ENCODE measurements at places on chromosomes 7 and 10.

- DNase-seq: no peak
Measured at GRCh38 chr7:27210441-27211083, 10.7 kb upstream of the HOXA13 start.

DNA sequence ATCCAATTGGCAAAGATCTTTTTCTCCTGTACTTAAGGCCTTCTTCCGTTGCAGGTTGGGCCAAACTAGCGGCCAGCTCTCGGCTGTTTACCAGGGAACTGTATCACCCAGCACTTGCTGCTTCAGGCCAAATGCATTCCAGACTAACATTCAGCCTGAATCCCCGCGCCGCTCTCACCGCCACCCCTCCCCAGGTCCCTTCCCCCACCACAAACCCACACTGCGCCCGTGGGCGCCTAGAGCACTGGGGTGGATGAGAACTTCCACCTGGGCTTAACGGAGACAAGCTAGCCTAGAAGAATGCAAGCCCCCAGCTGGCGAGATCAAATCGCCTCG lies 676 bp downstream of the TCAF1 start:
- DNase-seq: peak; percentile 57

GRCh38 chr10:31935678-31936077 lies 7.0 kb upstream of the ARHGAP12 start:
- no peak for DNase-seq

DNA sequence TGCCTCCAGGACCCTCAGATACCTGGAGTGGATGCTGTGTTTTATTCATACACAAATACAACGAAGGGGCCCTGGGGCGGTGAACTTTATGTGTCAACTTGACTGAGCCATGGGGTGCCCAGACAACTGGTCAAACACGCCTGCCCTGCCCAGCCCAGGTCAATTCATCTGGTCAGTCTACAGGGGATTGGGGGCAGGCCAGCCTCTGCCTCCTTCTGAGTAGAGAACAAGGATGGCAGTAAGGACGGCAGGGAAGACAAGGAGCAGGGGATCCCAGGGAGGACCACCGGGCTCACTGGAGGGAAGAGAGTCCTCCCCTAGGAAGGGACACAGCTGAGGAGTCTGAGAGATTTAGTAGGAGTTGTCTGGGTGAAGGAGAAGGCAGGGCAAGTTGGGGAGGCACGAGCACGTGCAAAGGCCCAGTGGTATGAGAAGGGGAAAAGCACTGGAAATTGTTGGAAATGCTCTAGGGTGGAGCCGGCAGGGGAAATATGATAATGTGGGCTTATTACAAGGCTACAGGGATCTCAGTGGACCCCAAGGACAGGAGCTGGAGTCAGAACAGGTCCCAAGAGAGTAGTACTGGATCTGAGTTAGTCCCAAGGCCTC lies 63.4 kb downstream of the MYL10 start:
- no peak for DNase-seq

GRCh38 chr7:95690367-95690947 lies 81.9 kb upstream of the DYNC1I1 start:
- DNase-seq: peak; percentile 36

DNA sequence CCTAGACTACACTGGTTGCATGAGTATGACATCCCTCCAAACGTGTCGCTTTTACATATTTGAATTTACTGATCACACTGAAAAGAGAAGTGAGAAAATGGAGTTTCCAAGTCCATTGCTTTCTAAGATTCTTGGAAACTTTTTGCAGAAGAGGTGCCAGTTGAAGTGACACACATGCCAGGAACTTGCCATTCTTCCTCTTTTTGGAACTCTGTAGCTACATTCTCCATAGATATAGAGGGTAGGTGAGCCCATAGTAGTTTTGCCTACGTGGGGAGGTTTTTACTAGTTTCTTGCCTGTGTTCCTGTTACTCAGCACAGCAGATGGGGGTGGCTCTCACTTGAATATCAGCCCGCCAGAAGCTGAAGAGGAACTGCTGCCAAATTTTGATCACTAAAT lies 286.6 kb upstream of the NRP1 start:
- no peak for DNase-seq

DNA sequence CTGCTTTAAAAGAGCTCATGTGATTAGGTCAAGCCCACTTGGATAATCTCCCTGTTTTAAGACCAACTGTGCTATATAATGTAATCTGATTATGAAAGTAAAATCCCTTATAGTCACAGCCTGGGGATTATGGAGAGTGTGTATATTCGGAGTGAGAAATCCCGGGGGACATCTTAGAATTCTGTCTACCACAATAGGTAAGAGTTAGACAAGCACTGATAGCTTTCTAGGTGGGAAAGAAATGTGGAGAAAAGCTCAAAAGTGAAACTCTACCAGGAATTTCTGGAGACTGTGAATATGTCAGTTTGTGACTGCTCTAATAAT lies 2.9 kb upstream of the VCL start:
- DNase-seq: no peak

DNA sequence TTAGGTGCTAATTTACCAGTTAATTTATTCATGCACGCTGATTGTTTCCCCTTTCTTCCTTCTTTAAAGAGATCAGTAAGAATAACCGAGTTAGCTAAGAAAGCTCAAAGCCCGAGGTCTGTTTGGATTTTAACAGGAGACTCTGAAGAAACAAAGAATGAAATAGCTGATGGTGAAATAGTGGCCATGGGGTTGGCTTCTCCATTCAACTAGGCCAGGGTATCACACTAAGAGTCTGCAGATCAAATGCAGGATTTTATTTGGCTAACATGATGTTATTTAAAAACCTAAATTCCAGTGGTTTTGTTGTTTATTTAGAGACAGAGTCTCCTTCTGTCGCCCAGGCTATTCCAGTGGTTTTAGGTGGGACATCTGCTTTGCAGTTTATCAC lies 65.2 kb upstream of the SYPL1 start:
- DNase-seq: no peak

- DNase-seq: no peak
Measured at GRCh38 chr7:39433550-39433949, 132.7 kb upstream of the YAE1 start.

DNA sequence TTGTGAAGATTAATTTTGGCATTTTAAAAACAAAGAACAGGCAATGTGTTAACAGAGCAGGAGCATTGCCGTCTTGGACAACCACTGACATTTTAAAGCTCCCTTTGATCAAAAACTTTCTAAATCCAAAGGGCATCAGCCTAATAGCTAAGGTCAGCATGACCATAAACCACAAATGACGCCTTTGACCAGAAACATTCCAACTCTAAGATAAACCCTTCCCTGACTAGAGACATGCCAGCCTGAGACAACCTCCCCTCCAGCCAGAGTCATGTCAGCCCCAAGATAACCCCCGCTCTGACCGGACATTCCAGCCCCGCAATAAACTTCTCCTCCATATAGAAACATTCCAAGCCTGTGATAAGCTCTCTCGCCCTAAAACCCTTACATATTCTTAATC lies 949.4 kb upstream of the POT1 start:
- DNase-seq: no peak

Measured in HCEC 1CT (cell line).